Lower lobe of right lung (tissue), 2 donors: ENCODE measurements at places on chromosomes 4 and X. TPM values are rescaled to one million over a fixed set of nuclear protein-coding genes. Genes with fewer than 3 reads are reported as not detected.

Gene MMGT1
- 28.7 TPM for total RNA-seq

Gene ANXA10
- total RNA-seq: not detected

Gene TRPC5OS
- not detected for total RNA-seq

Gene DUSP9
- total RNA-seq: not detected

Gene RBM3
- 157 TPM for total RNA-seq

Gene VSIG4
- total RNA-seq: 569 TPM
